PC-3 (cell line): ENCODE measurements at places on chromosomes 1 and 21. TPM values are rescaled to one million over a fixed set of nuclear protein-coding genes. Genes with fewer than 3 reads are reported as not detected.

CMPK1 gene
- 80.0 and 86.2 TPM in 2 replicates for total RNA-seq

UBE2Q1 gene
- total RNA-seq = 40.0 and 66.6 TPM in 2 replicates

THEM5 gene
- not detected in 2 replicates for total RNA-seq

CPTP gene
- 141 and 168 TPM in 2 replicates for total RNA-seq

RNF223 gene
- total RNA-seq = 147 and 171 TPM in 2 replicates
